ENCODE measurements at places on chromosomes 3 and 15. TPM values are rescaled to one million over a fixed set of nuclear protein-coding genes. Genes with fewer than 3 reads are reported as not detected.
A peak's percentile ranks its signal among the peaks of the same experiment; 100 is the strongest.

SAMMSON gene
- not detected for polyA plus RNA-seq

CLSTN2 gene
- polyA plus RNA-seq: 2.0 TPM

USP4 gene
- polyA plus RNA-seq: 67.6 TPM

CEP63 gene
- 35.4 TPM for polyA plus RNA-seq

GOLGA8J gene
- 1.6 TPM for polyA plus RNA-seq

SYNM gene
- polyA plus RNA-seq: 1.8 TPM

ATP8B4 gene
- polyA plus RNA-seq: 4.0 TPM

TAGLN3 gene
- polyA plus RNA-seq: 2.0 TPM

SLC9A9 gene
- 6.0 TPM for polyA plus RNA-seq

ZSCAN2 gene
- polyA plus RNA-seq: 28.0 TPM

ATR gene
- 28.5 TPM for polyA plus RNA-seq

SENP5 gene
- 32.0 TPM for polyA plus RNA-seq

XCR1 gene
- 0.07 TPM for polyA plus RNA-seq

DNA sequence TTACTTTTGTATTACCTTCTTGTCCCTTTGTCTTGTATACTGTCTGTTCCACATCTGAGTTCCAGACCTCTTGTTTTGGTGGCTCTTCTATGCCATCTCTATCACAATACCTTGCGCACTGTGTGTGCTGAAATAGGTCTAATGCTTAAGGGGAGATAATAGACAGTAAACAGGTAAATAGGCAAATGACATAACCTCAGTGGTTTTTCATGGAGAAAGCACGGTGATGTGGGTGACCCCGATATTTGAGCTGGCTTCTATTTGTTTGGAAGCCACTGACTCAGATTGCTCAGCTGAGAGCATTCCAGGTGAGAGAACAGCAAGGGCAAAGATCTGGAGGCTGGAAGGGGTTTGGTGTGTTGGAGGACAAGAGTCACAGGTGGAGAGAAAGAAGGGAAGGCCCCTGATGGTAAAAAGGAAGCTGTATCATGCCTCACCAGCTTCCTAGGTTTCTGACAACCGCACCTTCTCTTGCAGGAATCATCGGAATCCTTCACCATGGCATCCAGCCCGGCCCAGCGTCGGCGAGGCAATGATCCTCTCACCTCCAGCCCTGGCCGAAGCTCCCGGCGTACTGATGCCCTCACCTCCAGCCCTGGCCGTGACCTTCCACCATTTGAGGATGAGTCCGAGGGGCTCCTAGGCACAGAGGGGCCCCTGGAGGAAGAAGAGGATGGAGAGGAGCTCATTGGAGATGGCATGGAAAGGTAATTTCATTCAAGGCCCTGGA, 795 bp downstream of the MCM2 start:
- no peak for DNase-seq

GRCh38 chr3:174330303-174330702, 528.8 kb upstream of the NAALADL2 start:
- DNase-seq: no peak

DNA sequence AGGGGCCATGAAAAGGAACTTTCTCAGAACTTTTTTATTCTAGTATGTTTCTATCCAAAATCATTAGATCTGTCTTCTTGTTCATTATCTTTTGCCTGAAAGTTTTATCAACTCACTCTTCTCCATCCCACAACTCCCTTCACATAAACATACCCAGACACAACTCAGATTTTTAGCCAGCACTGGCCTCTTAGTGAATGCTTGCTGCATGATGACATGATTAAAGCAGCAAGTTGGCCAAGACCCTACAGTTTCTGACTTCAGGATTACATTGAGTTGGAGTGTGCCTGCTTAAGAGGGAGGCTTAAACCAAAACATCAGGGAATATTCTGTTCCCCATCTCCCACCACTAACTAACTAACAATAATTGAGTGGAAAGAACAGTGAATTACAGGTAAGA, 38.1 kb downstream of the PLSCR2 start:
- no peak for DNase-seq

- no peak for DNase-seq
Measured at GRCh38 chr3:14780927-14781507, 37.7 kb upstream of the FGD5 start.

DNA sequence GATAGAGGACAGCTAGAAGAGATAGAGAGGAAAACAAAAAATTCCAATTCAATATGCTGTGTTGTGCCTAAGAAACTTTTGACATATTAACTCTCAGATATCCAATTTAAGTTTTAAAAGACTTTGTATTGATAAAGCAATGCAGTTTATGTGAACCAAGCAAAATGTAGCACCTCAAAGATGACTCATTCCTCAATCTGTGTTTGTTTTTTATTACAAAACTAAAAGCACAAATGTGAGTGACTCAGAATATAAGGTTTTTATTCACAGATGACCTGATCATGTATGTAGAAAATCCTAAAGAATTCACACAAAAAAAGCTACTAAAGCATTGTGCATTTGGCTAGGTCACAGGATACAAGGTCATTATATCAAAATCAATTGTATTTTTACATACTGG, 11.1 kb downstream of the HCLS1 start:
- DNase-seq: no peak

DNA sequence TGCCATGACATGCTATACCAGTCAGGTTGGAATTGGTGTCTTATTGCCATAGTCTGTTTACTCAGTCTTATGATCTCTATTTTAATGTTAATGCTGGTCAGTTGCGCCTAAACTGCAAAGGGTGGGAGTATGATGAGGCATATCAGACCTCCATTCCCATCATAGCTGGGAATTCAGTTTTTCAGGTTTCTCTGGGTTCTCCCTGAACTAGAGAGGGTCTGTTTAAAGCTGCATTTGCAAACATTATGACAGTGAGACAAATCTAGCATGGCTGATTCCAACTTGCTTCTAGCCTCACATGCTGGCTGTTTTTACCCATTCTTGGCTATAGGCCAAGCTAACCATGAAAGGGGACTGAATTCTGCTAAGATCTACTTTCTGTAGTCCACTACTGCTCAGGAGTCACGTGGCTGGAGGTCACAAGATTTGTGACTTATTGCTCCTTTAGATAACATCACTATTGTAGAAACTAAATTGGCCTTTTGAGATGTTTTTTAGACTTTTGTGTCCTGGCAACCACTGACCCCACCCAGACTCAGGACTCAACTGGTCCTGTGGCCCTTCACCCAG, 96.5 kb downstream of the TGFBR2 start:
- no peak for DNase-seq

GRCh38 chr15:98727115-98728040, 79.0 kb downstream of the IGF1R start:
- DNase-seq: peak; percentile 29

- no peak for DNase-seq
Measured at GRCh38 chr3:23697416-23697815, 108.3 kb upstream of the UBE2E1 start.

GRCh38 chr3:170211668-170212067, 10.6 kb upstream of the PRKCI start:
- no peak for DNase-seq

DNA sequence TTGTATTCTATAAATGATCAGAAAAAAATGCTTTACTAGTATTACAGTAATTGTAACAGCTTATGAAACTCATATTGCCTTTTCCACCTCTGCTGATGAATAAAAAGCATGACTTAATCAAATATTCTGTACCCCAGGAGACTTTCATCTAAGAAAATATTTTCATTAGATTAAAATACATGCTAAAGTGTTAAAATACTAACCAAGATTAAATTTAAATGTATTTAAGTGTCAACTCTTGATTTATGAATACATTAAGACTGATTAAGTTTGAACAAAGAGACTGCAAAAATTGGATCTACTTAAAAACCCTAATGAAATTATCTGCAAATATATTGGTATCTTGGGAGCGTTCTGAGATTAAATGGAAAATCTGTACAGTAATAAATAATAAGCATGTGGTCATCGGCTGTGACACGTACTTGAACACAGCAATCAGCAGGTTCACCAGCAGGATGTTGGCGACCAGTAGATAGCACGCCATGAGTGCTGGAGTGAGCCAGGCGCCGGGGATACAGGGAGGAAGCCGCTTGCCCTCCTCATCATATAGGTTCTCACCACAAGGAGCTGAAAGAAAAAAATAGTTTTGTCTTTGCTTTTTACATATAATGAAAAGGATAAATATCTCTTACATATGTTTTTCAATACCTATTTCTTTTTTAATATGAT, 36.6 kb upstream of the MTMR10 start:
- no peak for DNase-seq

DNA sequence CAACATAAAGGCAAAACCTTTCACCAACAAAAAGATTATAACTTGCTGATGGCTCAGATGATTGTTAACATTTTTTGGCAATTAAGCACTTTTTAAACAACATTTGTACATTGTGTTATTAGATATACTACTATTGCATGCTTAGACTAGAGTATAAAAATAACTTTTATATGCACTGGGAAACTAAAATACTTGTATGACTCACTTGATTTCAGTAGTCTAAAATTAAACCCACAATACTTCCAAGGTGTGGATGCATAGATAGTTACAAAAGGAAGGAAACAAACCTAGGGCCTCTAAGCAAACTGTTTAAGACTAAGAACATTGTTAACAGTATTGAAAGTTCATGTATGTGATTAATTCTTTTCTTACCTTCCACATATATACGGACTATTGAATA, 1521.5 kb downstream of the OTOL1 start:
- DNase-seq: no peak

GRCh38 chr3:114421204-114421603, 127.4 kb downstream of the TIGIT start:
- no peak for DNase-seq

DNA sequence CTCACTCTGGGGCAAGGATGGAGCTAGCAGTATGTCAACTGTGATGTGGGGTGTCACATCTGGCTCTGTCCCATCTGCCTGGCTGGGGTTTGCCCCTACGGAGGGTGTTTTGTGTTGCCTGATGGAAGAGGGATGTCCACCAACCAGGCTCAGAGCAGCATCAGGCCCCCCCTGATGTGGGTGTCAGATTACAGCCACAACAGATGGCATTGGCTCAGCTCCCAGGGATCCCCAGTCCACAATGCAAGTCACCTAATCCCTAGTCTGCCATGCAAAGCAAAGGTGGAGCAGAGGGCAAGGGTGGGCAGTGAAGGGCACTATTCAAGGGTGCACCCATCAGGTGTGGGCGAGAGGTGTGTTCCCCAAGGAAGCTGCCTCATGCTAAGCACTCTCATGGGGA, 48.9 kb upstream of the AMOTL2 start:
- DNase-seq: no peak

- DNase-seq: no peak
Measured at GRCh38 chr15:68783226-68784058, 37.3 kb downstream of the ANP32A start.

DNA sequence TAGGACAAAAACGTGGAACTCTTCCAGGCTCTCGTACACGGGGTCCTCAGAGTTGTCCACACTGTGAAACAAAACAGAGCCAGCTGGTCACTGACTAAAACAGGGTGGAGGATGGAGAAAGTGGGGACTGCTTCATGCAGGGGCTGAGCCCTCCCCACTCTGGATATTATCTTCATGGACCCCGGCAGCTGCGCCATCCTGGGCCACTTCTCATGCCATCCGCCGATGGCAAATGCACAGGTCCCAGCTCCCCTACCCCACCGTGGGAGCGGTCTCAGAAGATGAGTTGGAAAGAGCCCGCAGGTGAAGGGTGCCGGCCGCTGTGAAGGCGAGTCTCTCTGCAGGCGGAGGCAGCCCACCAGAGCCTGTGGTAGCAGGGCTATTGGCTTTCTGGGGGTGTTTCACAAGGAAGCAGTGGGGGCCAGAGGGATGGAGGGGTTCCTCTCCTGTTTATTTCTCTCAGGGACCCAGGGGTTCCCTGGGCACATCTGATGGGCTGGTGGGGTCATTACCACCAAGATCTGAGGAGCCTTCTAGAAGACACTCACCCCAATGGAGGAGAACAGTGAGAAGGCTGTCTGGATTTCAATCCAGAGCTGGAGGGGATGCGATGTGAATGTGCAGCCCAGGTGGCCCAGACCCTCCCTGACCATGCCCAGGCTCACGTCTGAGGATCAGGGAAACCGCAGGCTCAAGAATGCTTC, 177.3 kb downstream of the KLF13 start:
- no peak for DNase-seq

DNA sequence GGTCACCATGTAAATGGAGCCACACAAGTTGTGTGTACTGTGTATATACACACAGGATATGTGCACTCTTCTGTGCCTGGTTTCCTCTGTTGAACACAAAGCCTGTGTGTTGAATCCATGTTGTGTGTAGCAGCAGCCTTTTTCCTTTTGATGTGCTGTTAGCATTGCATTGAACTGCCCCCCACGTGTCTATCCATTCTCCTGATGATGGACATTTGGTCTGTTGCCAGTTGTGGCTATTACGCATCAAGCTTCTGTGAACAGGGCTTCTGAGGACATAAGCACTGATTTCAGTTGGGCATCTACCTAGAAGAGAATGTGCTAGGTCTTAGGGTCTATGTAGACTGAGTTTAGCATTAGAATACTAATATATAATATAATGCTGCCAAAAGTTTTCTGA, 77.4 kb downstream of the LSM3 start:
- no peak for DNase-seq

GRCh38 chr3:118884748-118885206, 149.9 kb downstream of the IGSF11 start:
- DNase-seq: peak; percentile 10

DNA sequence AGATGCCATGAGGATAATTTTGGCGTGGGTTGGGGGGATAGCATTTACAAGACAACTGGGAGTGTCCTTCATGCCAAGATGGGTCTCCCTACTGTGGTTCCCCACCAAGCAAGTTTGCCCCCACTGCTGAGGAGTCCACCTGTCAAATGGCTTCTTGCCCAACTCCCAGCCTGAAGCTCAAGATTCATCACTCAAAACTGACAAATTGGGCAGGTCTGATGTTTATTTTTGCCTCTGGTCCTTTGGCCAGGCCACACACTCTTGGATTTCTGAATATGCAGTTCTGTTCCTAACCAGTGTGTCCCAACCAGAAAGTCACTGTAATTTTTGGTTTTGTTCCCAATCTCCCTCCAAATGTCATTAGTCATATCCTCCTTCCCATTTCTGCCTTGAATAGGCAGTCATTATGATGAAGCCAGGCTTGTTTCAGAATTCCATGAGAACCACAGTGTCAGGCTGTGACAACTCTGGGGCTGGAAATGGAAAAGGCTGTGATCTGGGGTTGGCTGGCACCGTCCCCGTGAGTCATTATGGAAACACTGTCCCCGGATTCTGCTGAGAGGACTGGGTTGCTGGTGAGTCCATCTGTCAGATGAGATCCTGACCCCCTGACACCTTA, 29.3 kb upstream of the MEF2A start:
- no peak for DNase-seq

- no peak for DNase-seq
Measured at GRCh38 chr3:66577426-66578203, 76.8 kb upstream of the LRIG1 start.

- no peak for DNase-seq
Measured at GRCh38 chr3:73141525-73141924, 80.1 kb downstream of the EBLN2 start.

DNA sequence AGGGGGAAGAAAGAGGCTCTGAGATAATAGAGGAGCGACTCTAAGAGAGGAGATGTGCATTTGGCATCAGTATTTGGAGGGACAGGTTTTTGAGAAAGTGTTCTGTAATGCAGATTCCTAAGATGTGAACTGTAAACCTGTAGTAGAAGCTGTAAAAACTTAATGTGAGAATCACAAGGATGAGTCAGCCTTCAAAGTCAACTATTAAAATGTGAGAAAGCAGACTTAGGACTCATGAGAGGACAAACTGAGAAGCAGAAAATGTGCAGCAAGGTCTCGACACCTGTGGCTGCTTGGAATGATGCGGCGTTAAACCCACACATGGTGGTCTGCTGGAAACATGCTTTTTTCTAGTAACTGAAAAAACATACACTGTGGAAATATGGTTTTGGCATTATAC, 36.0 kb downstream of the USP13 start:
- no peak for DNase-seq

Measured in left renal pelvis (tissue), 4 donors.